ENCODE measurements at places on chromosomes 12 and 14. TPM values are rescaled to one million over a fixed set of nuclear protein-coding genes. Genes with fewer than 3 reads are reported as not detected.

GRCh38 chr12:3078086-3078820 is 1.1 kb downstream of the TSPAN9 start:
- no peak for DNase-seq

The MYH6 gene
- total RNA-seq: not detected

The SLC2A14 gene
- total RNA-seq: 1.3 TPM

GRCh38 chr12:131137836-131138637 is 184.3 kb downstream of the ADGRD1 start:
- peak; percentile 50 for DNase-seq

All from glutamatergic neuron (in vitro differentiated cells).